ENCODE measurements at places on chromosomes 1 and 21.

DNA sequence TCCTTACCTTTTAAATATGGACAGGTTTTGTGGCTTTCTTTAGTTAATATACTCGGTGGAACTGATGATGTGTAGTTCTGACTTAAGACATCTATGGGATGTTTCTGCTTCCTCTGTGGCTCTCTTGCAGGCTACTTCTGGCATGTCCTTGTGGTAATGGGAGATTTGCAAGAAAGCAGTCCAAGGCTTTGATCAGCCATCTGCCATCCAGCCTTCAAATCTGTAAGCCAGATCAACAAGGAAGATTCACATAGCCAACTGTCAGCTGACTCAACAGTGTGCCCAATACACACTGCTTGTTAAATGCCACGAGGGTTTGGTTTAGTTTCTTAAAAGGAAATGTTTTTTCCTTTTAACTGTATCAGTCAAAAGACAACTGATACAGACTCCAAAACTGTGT is 722.2 kb upstream of the CHRM3 start:
- no peak for DNase-seq

DNA sequence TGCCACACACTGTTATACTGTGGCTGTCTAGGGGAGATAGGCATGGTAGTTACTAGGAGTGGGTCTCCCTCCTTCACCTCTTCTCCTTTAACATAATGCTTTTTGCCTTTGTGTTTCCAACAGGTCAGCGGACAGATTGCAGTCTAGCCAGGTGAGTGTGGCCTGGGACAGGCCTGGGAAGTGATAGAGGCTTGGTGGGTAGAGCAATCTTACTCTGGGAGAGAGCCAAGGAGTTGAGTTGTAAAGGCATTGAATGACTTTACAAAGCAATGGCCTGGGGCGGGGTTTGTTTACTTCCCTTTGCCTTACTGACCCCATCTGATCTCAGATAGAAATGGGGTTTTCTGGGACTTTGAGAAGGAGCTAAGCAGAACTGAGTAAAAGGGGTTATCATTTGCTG is 51.0 kb upstream of the IKBKE start:
- DNase-seq = no peak

DNA sequence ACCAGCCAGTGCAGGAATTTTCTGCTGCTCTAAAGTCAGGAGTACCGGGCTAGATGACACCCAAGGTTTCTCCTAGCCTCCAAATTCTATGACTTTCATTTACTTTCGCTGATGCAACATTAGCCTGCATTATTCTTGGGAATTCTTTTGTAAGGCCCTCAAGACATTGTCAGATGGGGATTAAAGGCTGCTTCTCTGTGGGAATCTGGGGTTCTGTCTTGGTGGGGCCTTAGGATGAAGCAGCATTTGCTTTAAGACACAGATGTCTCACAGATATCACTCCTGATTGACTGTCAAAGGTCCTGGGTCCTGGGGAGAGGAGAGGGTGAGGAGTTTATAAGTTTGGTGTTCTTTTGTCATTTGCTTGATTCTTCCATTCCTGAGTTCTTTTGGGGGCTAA is 11.6 kb downstream of the PKP1 start:
- DNase-seq = no peak

GRCh38 chr1:180494370-180494769 is 8.0 kb downstream of the ACBD6 start:
- DNase-seq = no peak

GRCh38 chr1:81435175-81435574 is 365.6 kb upstream of the ADGRL2 start:
- no peak for DNase-seq

GRCh38 chr21:23480591-23481270 is 2126.6 kb downstream of the MRPL39 start:
- DNase-seq = no peak

GRCh38 chr1:2404142-2404889 is 8.0 kb downstream of the PEX10 start:
- DNase-seq = no peak

GRCh38 chr1:202146279-202146678 is 1.7 kb upstream of the ARL8A start:
- no peak for DNase-seq

- DNase-seq = no peak
These were observed 636.4 kb downstream of the USP25 start for GRCh38 chr21:16366207-16366606.

DNA sequence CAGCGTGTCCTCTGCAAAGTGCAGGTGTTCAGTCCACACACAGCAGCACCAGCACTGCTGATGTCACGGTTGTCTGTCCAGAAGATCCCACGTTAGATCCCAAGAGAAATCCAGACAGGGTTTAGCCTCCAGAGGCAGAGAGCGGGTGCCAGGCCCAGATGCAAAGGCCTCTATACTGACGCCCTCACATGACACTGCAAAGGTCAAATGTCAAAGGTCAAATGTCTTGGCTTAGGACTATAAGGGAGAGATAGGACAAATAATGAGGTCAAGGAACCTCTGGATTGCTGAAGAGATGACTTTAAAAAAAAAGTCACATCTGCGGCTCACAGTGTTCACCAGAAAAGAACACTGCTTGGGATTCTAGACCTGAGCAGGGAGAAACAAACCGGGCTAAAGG is 101.5 kb downstream of the COLGALT2 start:
- DNase-seq = no peak

- no peak for DNase-seq
These were observed 43.3 kb upstream of the KCNQ4 start for GRCh38 chr1:40740039-40740996.

- no peak for DNase-seq
These were observed 13.3 kb upstream of the TNFSF18 start for GRCh38 chr1:173064011-173064410.

- no peak for DNase-seq
These were observed 214.5 kb upstream of the CAMK1G start for GRCh38 chr1:209368864-209369598.

DNA sequence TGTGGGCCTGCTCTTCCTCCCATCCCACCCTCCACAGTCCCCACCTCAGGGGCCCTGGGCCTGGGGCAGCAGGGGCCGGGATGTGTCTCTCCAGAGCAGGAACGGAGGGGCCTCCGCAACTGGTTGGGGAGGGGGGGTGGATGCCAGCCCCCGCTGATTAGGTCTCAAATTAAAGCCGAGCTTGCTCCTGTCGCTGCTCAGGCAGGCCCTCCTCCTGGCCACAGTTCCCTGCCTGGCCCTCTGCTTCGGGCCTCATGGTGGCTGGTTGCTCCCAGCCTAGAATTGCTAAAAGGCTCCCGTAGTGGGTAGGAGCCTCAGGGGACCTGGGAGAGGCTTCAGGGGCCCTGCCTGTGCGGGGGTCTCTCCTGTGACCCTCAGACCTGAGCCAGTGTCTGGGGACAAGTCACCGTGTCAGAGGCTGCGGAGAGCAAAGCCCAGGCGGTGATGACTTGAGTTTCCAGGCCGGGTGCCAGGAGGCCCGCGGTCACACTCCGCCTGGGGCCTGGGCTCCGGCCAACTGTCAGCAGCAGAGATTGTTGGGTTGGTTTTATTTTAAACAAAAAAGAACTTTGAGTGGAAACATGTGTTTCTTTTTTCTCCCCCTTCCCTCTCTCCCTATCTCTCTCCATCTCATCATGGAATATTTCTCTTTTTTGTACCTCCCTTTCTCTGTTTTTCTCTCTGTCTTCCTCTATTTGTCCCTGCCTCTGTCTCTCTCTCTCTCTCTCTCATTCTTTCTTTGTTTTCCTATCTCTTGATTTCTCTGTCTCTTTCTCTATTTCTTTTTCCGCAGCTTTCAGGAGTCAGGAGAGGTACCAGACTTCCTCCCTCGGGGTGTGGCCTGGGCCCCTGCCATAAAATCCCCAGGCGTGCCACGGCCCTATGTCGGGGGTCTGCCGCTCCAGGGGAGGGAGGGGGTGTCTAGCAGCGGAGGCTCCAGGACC is 20.0 kb upstream of the EPHA2 start:
- no peak for DNase-seq

DNA sequence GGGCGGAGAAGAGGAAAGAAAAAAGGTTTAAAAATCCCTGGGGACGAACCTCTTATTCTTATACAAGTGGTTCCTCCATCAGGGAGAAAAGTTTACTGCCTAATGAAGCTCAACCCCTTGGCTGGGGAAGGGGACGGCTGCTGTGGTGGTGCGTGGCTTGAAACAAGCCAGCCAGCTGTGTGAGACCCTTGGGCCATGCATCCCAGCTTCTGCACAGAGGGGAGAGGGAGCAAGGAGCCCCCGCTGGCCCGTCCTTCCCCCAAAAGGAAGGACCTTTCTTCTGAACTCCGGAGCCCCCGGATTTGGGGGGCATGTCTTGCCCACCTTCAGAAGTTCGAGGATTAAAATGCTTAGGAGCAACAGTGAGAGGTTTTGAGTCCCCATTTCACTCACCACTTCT is 67.3 kb downstream of the STUM start:
- no peak for DNase-seq

DNA sequence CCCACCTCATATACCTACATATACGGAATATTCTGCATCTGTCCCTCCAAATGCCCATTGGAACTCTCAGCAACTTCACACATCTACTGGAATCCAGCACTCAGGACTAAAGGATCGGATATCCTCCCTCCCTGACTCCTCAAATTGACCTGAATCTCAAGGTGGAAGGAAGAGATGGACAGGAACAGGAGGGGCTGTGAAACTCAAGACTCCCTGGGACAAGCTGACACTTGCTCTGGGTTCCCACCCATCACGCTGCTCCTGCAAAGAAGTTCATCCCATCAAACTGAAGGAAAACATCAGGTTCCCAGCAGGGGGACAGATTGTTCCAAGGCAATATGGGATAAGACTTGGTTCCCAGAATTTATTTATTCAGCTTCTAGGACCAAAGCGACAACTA is 30.3 kb upstream of the TIAM1 start:
- DNase-seq = no peak

DNA sequence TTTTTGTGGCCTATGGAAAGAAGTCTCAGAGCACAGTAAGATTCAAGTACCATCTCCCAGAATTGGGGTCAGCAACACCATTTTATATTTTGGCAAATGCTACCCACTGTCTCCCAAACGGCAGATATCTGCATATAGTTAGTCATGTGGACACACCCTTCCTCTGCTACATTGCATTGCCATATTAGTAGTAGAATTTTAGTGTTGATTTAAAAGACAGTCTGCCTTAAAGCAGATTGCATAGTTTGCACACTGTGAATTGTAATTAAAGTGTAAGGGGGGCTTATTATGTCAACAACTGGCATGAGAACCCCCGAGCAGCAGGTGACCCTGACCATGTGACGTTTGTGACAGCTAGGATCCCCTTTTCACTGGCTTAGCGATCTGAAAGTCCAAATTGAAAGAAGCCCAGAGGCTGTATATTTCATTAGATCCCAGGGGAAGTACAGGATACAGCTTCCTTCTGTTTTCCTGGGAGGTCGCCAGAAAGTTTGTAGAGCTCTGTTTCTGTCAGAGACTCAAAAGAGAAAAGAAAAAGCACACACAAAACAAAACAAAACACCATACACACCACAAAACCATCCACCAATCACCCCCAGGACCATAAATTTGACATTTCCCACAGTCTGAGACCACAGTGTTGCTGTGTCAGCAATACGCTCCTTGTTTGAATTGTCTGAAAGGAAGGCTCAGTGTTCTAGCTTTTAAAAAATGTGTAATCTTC is 172.4 kb downstream of the NFIA start:
- no peak for DNase-seq

DNA sequence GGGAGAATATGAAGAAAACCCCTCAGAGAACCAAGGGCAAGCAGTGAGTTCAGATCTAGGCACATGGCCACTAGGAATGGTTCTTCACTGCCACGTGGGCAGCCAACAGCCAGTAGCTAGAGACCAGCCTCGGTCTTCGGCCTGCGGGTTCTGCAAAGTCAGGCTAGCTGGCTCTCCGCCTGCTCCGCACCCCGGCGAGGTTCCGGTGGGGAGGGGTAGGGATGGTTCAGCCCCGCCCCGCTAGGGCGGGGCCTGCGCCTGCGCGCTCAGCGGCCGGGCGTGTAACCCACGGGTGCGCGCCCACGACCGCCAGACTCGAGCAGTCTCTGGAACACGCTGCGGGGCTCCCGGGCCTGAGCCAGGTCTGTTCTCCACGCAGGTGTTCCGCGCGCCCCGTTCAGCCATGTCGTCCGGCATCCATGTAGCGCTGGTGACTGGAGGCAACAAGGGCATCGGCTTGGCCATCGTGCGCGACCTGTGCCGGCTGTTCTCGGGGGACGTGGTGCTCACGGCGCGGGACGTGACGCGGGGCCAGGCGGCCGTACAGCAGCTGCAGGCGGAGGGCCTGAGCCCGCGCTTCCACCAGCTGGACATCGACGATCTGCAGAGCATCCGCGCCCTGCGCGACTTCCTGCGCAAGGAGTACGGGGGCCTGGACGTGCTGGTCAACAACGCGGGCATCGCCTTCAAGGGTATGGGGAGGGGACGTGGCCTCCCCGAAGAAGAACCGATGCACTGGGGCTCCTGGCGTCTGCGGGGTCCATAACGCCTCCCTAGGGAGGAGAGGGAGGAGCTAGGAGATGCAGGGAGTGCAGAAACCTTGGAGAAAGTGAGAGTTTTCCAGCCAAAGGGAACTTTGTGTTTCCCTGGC is at the start of gene CBR1:
CBR1 (plus strand) TSS at position 312 of the 871 bp plus-strand sequence; CDS start at position 404, 92 bp downstream.
- DNase-seq = peak; percentile 86

DNA sequence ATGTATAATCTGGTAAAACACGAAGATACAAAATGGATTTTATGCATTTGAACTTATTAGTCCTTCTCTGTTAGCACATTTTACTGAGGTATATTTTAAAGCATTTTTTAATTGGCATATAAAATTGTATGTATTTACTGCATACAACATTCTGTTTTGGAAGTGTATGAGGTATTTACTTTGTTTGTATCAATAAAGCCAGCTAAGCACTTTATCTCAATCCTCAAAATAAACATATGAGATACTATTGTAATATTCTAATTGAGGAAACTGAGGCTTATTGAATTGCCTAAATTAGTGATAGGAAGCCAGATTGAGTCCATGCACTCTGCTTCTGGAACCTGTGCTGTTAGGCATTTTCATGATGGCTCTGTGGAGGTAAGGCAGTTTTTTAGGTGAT is 65.6 kb downstream of the MTR start:
- DNase-seq = no peak

- DNase-seq = no peak
These were observed 79.7 kb downstream of the NGF start for GRCh38 chr1:115258302-115258866.

- no peak for DNase-seq
These were observed 91.2 kb downstream of the SLC45A1 start for GRCh38 chr1:8409106-8409505.

DNA sequence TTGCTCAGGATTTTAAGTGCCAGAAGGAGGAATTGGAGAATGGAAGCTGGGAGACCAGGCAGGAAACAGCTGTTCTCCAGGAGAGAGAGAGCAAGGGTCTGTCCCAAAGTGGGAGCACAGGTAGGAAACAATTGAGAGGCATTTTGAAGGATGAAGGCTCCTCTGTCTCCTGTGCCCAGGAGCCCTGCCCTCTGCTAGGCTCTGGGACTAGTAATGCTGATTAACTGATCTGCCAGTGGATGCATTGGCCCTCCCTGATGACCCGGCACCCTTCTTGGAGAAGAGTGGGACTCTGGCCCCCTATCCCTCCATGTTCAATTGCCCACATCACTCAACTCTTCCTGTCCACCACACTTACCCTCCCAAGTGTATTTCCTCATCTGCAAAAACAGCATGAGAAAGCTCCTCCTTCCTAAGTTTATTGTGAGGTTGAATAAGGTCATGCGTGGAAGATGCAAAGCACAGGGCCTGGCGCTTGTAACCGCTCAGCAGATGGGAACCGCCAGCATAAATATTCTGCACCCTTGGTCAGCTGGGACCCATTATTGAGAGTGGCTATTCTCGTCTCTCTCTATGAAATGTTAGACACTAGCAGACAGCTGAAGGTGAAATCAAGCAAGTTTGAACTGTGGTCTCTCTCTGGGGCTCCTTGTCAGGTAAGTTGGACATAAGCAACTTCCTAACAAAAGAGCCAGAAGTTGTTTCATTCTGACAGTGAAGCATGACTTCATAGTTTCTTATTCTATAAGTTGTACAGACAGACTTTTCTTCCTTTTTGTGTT is 63.0 kb upstream of the ANGPTL1 start:
- no peak for DNase-seq

All from stimulated activated naive CD4-positive, alpha-beta T cell treated with Interleukin-2 at 50 U/mL for 16 hours (primary cell).